Jurkat, Clone E6-1 (cell line): ENCODE measurements at places on chromosomes 12 and 14.

DNA sequence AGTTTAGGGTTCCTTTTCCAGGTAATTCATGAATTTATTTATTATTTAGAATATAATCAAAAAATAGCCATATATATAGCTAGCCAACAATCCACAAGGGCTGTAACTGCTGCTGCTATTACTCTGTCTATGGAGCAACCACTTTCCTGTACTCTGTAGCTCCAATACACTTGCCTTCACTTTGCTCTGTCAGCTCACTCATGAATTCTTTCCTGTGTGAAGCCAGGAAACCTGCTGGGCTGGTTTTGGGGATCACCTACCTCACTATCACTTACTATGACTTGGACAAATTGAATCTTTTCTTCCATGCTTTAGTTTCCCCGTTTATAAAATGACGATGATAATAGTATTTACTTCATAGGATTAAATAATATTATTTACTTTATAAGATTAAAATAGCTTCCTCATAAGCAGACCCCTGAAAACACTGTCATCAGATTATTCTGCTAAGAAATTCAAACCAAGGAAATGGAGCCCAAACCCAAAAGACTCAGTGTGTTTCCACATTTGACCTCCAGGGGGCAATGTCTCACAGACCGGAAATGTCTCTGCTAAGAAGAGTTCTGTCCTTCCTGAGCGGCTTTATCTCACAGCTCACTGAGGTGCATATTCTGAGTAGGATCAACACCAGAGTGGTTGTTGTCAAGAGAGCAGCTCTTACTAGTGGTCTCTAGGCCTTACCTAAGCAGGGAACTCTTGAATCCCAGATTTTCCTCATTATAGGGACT, 457.1 kb downstream of the DAD1 start:
- no peak for DNase-seq

DNA sequence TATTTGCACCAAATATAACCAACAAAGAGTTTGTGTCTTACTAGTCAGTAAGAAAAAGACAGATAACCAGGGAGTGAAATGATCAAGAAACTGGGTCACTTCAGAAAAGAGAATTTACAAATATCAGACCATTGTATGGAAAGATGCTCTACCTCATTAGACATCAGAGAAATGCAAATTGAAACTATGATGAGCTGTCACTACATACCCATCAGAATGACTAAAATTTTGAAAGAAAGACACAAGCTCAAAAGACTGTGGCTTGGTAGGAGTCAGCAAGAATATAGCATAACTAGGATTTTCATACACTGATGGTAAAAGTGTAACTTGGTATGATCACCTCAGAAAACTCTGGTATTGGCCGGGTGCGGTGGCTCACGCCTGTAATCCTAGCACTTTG, 247.2 kb downstream of the BMP4 start:
- DNase-seq: no peak

- DNase-seq: no peak
Measured at GRCh38 chr14:92315050-92315805, 7.7 kb upstream of the SLC24A4 start.

DNA sequence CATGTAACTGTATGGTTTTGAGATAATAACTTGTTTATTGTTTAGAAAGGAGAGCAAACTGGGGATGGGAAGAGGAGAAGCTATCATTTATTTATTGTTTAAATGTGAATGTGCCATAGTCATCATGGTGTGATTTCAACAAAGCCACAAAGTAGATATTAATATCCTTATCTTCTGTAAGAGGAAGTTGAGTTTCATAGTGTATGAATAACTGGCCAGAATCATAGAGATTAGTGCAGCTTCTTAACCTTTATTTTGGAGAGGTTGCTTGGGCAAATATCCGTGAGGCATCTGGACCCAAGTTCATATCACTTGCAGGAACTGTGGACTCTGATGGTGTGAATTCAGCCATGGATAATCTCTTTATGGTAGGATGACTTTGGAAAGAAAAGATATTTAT, 26.8 kb upstream of the LYZ start:
- no peak for DNase-seq

- DNase-seq: no peak
Measured at GRCh38 chr12:20716037-20716436, 20.9 kb downstream of the SLCO1C1 start.

DNA sequence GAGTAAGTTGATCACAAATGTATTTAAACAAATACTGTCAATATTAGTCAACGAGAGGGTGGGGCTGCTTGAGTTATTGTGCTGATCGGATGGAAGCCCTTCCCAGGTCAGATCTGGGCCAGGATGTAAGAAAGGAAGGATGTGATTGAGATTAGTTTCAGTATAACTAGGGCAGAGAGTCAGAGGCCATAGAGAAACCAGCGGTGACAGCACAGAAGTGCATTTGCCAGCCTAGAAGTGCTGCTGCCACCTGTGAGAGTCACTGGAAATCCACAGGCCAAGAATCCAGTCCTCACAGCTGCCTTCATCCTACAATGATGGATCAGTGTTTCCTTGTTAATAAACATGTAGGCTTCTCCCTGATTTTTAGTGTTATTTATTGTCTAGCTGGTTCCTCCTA, 9.8 kb upstream of the FERMT2 start:
- no peak for DNase-seq

DNA sequence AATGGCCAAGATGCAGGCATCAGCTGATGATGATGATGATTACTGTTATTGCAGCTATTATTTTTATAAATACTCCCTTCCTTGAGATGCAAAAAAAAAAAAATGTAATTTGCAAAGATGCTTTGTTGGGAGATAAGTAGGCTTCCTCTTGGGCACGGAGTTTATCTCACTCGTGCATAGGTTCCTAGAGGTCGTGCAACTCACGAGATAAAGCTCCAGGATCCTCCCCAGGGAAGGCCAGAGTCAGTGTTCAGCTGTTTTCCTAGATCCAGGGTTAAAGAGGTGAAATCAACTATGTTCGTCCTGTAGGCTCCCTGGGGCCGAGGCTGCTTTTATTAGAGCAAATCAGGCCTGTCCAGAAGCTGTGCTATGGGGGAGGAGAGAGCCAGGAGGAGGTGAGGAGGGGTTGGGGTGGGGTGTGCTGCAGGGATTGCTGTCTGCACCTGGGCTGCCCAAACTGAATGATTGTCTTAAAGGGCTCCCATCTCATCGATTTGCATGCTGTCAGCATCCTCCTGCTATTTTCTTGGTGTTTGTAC, 270.3 kb downstream of the NRXN3 start:
- no peak for DNase-seq

GRCh38 chr14:21049271-21049673, 7.1 kb downstream of the RNASE7 start:
- DNase-seq: no peak

DNA sequence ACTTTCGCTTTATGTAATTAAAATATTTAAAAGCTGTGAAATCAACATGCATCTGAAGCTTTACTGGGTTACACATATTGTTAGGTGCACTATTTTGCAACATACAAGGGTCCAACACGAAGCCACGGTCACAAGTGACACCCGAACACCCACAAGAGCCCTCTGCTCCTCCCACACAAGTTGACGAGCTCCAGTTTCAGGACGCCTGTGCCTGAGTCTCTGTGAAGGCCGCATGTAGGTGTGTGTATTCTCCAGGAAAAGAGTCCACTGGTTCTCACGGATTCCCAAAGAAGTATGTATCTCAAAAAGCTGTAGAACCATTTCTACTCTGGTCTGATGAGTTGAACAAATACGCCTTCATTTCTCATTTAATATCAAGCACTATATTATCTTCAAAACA, 12.0 kb downstream of the SLC15A4 start:
- no peak for DNase-seq

DNA sequence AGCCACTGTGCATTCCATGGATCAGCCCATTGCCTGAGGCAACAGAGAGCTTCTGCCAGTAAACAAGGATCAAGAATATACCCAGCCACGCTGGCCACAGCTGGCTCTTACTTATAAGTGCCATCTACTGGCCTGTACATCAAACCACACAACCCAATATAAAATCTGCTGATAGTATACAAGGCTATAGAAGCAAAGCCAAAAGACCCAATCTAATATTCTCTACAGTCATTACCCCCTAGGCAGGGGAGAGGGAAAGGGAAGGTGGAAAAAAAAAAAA, 4.4 kb upstream of the FAM186B start:
- no peak for DNase-seq

- no peak for DNase-seq
Measured at GRCh38 chr12:98757455-98757854, 112.4 kb downstream of the APAF1 start.

GRCh38 chr14:68787092-68787992, 5.5 kb downstream of the ZFP36L1 start:
- DNase-seq: peak; percentile 48

- DNase-seq: no peak
Measured at GRCh38 chr12:127745469-127746212, 521.3 kb upstream of the TMEM132C start.

DNA sequence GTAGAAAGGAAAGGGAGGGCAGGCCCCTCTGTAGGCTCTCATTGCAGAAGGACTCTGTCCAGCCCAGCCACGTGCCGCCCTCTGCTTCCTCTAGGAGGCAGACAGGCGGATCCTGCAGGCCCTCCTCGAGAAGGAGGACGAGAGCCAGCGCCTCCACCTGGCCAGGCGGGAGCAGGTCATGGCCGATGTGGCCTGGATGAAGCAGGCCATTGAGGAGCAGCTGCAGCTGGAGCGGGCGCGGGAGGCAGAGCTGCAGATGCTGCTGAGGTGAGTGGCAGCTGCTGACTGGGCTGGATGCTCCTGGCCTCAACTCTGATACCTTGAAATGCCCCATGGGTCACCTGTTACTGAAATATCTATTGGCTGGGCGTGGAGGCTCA, 10.9 kb downstream of the TCHP start:
- no peak for DNase-seq

GRCh38 chr14:23478109-23478759, 8.7 kb downstream of the NGDN start:
- DNase-seq: peak; percentile 65

DNA sequence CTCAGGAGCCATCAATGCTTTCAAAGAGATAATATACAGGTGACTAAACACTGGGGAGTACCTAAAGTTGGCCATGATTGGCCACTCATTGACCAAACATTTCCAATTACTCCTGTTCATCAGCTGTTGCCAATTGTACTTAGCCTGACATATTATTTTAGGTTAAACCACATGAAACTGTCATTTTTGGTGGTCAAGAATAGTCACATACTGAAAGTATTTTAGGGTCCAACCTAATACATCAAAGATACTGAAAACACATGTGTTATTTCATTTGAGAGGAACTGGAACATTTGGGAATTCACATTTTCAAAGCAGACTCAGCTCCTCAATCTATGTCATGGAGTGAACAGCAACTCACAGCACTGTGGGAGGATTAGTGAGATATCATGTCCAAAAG, 63.9 kb upstream of the KCNA5 start:
- DNase-seq: no peak

- no peak for DNase-seq
Measured at GRCh38 chr14:52951681-52952554, 1.1 kb upstream of the FERMT2 start.

DNA sequence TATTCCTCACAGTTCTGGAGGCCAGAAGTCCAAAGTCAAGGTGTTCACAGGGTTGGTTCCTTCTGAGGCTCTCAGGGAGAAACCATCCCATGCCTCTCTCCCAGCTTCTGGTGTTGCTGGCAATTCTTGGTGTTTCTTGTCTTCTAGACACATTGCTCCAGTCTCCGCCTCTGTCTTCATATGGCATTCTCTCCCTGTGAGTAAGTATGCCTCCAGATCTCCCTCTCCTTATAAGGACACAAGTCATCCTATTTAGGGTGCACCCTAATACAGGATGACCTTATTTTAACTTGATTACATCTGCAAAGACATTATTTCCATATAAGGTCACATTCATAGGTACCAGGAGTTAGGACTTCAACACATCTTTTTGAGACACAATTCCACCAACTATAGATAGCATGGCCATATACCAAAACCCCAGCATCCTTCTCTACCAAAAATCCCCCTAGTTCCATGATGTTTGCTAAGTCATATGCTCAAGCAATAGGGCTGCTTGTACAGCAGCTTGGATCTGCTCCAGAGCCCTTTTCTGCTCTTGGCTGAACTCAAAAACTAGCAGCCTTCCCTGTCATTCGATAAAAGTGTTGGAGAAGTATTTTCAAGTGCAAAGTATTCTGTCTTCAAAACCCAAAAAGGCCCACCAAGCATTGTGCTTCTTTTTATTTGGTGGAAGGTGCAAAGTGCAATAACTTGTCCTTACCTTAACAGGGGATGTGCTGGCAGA, 79.2 kb upstream of the CMKLR1 start:
- no peak for DNase-seq

- no peak for DNase-seq
Measured at GRCh38 chr14:66601932-66602578, 94.1 kb downstream of the GPHN start.

- DNase-seq: no peak
Measured at GRCh38 chr12:49253033-49253623, 11.8 kb upstream of the TUBA1C start.

GRCh38 chr12:82973592-82973991, 286.9 kb downstream of the TMTC2 start:
- DNase-seq: no peak

- no peak for DNase-seq
Measured at GRCh38 chr14:96246539-96246847, 9.5 kb upstream of the BDKRB1 start.

DNA sequence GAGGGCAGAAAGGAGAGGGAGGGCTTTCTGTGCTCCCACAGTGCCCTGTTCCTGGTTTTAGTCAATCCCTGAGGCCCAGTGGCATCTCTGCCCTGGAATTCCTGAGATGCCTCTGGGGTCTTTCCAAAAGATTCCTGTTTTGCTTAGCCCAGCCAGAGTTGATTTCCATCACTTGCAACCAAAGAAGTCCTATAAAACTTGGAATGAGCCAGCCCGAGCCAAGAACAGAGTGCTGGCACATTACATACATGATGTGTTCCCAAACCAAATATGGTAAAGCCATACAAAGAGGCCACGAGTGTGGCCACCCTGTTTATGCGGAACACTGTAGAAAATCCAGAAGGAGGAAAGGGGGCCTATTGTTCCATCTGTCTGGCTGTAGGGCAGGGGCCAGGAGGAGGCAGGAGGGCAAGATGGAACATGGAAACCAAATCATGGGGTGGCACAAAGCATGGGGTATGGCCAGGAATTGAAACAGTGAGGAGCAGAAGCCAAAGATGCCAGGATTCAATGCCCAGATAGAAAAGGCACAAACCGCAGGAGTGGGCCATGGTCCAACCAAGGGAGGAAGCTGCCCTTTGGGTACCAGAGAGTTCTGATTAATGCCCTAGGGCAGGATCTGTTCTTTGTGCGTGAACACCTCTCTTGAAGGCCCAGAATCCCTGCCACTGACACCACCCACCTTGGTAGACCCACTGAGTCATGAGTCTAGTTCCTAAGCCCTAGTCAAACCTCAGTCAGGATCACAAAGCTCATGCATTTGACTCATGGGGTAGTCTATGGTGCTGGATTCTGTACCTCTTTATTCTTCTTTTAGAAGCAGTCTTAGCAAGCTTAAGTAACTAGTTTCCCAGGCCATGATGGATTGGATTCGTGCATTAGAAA, 75.2 kb downstream of the LRRC74A start:
- DNase-seq: no peak
